Stimulated activated CD8-positive, alpha-beta memory T cell treated with anti-CD3 and anti-CD28 coated beads, Interleukin-15, amount 100 ng/mL, for 4 hours (primary cell): ENCODE measurements at places on chromosomes 13 and 19.

DNA sequence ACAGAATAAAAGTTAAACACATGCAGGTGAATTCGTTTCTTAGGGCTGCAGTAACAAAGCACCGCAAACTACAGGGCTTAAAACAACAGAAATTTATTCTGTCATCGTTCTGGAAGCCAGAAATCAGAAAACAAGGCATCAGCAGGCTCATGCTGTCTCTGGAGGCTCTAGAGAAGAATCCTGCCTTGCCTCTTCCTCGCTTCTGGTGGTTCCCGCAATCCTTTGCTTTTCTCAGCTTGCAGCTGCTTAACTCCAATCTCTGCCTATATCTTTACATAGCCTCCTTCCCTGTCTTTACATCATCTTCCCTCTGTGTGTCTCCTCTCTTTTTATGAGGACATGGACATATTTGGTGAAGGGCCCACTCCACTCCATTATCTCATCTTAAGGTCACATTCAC, 6.2 kb upstream of the NBEA start:
- no peak for DNase-seq

DNA sequence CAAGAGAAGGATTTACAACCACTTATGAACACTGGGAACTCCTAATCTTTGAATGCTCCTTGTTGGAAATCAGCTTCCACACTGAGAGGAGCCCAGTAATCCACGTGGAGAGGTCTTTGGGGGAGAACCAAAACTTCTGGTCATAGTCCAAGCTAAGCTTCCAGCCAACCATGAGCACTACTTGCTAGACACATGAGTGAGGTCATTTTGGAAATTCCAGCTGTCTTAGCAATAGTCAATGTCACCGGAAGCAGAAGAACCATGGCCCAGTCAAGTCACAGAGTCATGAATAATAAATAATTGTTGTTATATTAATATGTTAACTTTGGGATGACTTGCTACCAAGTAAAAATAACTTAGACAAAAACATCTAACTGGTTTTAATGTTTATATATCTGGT, 324.9 kb upstream of the SGCG start:
- no peak for DNase-seq

- DNase-seq: no peak
These were observed 2529.3 kb upstream of the PCDH20 start for GRCh38 chr13:63944911-63945310.

DNA sequence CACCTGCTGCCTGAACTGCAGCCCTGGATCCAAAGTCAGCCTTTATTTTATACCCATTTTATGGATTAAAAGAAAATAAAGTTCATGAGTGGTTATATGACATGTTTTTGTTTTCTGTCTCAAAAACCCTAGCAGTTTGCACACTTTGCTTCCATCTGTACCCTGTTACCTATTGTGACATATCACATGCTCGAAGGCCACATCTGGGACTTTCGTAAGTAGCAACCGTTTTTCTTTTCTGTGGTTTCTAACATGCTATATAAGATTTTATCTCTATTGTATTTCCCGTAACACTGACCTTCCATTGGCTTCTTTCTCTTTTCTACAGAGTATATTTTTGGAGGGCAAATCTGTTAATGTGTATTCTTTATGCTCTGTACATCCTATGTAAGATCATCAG, 1007.2 kb downstream of the PCDH9 start:
- no peak for DNase-seq

GRCh38 chr13:96417939-96418685, 328.2 kb downstream of the HS6ST3 start:
- DNase-seq: no peak

DNA sequence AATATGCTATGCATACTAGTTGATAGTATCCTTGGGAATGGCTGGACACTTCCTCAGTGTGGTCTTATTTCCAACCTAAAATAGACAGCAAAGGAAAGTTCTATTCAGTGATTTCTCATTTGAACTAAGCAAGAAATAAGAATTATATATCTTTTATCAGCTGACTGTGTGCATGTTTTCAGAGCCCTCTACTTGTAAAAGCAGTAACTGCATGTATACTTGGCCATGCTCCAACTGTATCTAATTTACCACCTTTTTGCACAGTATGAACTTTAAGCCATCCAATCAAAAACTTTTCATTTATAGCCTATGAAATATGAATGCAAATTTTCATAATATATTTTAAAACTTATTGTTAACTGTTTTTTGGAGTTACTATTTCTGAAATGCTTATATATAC, 136.4 kb upstream of the PCDH9 start:
- no peak for DNase-seq

GRCh38 chr19:48836089-48837017, at the start of gene HSD17B14:
HSD17B14 (minus strand) TSS chr19:48836491; CDS start chr19:48836411, 80 bp downstream.
- DNase-seq: no peak

- DNase-seq: no peak
These were observed 2.3 kb upstream of the ADAMTS10 start for GRCh38 chr19:8612807-8613171.

DNA sequence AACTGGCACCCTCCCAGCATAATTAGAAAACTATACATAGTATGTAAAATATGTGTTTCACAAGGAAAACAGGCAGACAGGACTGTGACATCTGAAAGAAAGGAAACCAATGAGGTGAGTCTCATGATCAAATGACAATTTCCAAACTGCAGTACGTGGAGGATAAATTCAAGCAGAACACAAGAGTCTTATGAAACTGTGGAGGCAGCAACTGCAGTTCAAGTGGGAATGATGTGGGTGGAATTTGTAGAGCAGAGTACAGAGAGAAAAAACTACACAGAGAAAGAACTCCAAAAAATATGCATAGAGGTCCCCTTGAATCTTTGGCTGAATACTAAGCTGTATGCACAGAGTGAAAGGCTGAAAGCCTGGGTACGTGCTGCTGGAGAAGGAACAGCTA, 9.7 kb downstream of the SIGLEC6 start:
- no peak for DNase-seq

GRCh38 chr19:47569331-47569730, 3.6 kb downstream of the ZNF541 start:
- no peak for DNase-seq

DNA sequence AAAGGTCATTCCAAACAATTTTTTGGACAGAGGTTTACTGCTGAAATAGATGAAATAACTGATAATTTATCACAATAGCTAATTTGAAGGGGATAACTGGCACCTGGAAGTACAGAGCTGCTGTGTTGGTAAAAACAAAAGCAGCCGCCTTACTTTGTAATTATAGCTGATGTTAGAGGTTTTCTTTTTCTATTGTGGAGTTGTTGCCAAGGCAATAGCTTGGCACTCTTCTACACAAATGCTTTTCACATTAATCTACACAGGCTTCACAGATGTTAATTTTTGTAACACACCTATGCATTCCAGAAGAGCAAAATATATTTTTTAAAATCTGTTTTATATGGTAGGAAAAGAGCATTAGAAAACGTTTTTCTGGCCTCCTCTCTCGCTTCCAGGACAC, 56.9 kb downstream of the LACC1 start:
- no peak for DNase-seq

- DNase-seq: no peak
These were observed 553.5 kb downstream of the MYO16 start for GRCh38 chr13:109182777-109183465.

- peak; percentile 61 for DNase-seq
These were observed 9.8 kb downstream of the PRX start for GRCh38 chr19:40403262-40403984.

DNA sequence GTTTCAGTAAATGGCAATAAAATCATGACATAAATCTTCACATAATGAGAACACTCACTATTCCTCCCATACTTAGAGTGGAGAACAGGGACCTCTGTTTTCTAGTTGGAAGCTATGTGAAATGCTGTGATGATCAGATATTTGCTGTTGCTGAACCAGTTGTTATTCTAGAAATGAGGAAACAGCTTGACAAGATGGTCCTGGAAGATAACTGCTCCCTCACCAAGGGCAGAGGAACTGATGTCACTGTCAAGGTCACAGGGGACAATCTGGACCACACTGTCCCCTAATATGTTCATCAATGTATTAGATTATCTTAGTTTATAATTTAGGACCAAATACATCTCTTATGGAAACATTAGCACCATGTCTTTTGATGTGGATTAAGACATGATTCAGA, 1173.3 kb downstream of the PCDH17 start:
- no peak for DNase-seq

DNA sequence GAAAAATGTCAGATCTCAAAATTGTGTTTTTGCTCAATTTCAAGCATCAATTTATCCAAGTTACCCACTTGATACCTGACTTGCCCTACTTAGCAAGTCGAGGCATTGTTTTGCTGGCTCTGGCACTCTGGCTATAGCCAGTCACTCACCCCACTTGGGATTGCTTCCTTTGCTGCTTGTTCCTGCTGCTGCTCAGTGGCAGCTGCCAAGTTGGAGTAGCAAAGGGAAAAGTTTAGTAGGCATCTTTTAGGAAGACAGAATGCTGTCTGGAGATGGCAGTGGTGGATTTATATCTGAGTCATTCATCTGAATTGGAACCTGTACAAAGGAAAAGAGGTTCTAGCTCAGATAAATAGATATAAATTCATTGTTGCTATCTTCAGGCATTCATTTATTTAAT, 41.2 kb downstream of the PCCA start:
- no peak for DNase-seq

- no peak for DNase-seq
These were observed 77.1 kb downstream of the CHST8 start for GRCh38 chr19:33698576-33699435.

DNA sequence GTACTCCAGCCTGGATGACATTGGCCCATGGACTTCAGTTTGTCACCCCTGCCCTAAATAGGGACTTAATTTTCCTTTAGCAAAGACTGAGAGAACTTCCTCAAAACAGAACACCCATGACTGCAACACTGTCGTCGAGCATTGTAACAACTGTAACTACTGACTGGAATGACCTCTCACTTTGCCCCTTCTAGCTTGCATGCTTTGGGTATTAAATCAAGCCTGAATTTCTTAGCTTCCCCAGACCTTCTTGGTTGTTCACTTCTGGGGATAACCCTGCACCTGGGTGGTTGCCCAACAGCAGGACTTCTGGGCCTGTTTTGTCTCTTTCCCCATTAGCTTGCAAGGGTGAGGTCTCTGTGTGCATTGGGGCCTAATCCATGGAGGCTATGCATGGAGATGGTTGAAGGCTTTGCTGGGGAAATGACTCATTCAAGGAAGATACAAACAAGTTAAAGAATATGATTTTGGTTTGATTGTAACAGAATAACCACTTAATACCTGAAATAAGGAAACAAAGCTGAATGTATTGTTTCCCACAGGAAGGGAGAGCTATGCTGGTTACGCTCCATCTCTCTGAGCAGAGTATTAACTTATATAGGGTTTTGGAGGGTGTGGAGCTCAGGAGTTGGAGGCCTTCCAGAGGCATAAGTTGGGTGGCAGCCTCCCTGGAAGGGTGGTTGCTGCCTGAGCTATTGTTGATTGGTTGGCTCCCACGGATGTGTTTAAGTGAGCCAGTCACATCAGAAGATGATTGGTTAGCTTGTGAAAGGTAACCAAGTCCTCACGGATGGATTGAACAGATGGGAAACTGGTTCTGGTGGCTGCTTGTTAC, 34.7 kb upstream of the UBAC2 start:
- no peak for DNase-seq
